IMR-90 (cell line): ENCODE measurements at places on chromosomes 13 and 19. TPM values are rescaled to one million over a fixed set of nuclear protein-coding genes. Genes with fewer than 3 reads are reported as not detected.

GRCh38 chr19:10975374-10976130 is 14.7 kb downstream of the SMARCA4 start:
- DNase-seq = peak; percentile 66

DNA sequence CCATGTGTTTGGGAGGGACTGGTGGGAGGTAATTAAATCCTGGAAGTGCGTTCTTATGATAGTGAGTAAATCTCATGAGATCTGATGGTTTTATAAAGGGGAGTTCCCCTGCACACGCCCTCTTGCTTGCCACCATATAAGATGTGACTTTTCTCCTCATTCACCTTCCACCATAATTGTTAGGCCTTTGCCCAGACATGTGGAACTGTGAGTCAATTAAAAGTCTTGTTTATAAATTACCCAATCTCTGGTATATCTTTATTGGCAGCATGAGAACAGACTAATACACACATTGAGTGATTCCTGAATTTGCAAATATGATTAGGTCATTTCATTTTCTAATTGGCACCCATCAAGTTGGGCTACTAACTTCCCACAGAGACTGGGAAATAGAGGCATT is 977.2 kb downstream of the SLITRK1 start:
- DNase-seq = no peak

DNA sequence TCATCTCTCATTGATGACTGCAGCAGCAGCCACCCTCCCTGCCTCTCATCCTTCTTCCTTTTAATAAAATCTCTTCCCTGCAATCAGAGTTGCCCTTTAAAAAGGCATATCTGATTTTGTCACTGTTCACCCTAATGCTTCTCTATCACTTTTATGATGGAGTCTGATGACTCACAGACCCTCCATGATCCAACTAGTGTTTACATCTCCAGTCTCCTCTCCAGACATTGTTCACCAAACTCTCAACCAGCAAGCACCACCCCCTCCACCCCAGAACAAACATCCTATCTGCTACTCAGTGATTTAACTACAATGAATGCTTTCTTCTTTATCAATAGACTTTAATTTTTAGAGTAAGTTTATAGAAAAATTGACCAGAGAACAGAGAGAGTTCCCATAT is 59.5 kb downstream of the TNFSF11 start:
- peak; percentile 6 for DNase-seq

GRCh38 chr19:16142032-16142580 is 1.4 kb upstream of the HSH2D start:
- DNase-seq = no peak

GRCh38 chr19:51594774-51595109 is 23.7 kb downstream of the ZNF175 start:
- peak; percentile 2 for DNase-seq

DNA sequence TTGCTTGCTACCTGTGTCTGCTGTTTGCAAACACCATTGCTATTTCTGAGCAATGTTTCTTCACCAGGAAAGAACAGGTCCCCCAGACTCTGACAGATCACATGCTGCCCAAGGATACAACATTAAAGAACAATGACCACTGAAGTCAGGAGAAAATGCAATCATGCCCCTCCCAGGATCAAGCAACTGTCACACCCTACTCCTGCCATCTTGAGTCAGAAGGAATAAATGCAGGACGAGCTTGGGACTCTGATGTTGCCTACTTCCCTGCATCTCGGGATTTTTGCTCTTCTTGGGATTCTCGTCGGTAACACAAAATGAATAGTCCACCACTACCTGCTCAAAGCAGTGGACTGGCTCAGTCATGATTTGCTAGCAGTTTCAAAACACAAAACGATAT is 490.6 kb downstream of the COG6 start:
- DNase-seq = no peak

The CD37 gene
- not detected in 2 replicates for polyA plus RNA-seq

The NLRP5 gene
- polyA plus RNA-seq = not detected in 2 replicates
